ENCODE measurements at places on chromosomes 16 and 17.
A peak's percentile ranks its signal among the peaks of the same experiment; 100 is the strongest.

DNA sequence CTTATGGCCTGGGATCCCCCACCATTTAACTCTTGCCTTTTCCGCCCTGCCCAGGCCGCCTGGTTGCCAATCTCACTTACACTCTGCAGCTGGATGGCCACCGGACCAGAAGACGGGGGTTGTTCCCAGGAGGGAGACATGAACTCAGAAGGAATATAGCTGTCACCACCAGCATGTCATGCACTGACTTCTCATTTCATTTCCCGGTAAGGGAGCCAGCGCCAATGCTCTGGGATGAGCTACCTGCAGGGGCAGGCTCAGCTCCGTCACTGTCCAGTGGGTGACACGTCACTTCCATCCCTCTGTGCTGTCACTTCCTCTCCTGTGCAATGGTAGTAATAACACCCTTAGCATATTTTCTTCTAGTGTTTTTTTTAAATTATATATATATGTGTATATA lies 26.7 kb downstream of the ITGAL start:
- DNase-seq, result no peak

DNA sequence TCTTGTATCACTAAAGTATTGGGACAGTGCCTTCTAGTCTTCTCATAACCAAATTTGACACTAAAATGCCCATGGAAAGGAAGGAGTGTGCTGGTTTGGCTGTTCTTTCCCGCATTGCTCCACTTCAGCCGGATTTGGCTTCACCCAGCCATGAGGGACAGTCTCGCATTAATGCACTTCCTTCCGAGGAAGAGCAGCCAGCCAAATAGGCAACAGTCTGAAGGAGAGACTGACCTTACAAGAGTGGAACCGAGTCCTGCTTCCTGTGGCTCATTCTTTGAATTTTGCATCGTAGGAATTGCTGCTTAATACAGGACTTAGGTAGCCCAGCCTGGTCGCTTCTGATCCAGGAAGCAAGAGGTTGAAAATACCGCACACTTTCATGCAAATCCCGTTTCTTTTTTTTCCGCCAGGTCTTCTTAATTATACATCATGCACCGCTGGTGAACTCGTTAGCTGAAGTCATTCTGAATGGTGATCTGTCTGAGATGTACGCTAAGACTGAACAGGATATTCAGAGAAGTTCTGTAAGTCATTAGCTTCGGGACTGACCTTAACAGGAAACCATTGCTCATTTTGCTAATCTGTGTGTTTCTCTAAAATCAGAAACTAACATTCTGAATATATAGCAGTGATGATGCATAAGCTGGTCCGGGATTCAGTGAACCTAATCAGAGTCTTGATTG lies 38.2 kb downstream of the CLEC16A start:
- no peak for DNase-seq

DNA sequence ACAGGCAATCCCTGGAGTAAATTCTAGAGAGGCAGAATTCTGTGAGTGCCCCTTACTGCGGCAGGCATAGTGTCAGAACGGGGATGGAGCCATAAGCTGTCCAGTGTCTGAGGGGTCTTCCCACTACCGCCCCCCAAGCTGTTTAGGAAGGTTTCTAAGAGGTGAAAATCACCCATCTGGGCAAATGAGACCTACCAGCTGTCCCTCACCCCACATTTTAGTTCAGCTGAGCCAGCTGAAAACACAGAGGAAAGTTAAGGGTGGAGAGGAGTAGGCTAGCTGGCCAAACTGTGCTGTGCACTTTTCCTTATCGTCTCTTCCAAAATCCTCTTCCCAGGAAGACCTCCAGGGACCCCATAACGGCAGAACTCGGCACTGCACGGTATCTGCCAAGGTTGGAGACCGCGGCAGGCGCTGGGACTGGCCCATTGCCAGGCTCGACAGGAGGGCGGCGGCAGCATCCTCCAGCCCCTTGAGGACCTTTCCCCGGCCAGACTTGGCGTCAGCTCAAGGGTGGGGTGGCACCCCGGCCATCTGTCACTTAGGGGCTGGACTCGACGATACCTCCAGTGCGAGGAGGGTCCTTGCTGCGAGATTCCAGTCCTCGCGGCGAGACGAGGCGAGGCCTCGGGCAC lies 955 bp downstream of the ACLY start:
- peak; percentile 39 for DNase-seq

- peak; percentile 98 for DNase-seq
Observed at GRCh38 chr17:4709794-4710692, at the start of gene ARRB2. Gene ARRB2, plus strand, starts transcription at chr17:4710632. Its CDS starts 90 bp downstream, at chr17:4710722.

- no peak for DNase-seq
Observed at GRCh38 chr17:8831234-8831849, 32.2 kb upstream of the MFSD6L start.

- no peak for DNase-seq
Observed at GRCh38 chr16:80804056-80804525, 307 bp downstream of the CDYL2 start.

- no peak for DNase-seq
Observed at GRCh38 chr16:72291531-72291981, 119.6 kb upstream of the PMFBP1 start.

GRCh38 chr16:64983963-64984362 lies 137.9 kb downstream of the CDH11 start:
- no peak for DNase-seq

Data from NCI-H1436 (cell line).